ENCODE measurements at places on chromosomes 11 and 22.

- DNase-seq = peak; percentile 60
Observed at GRCh38 chr11:125433454-125434121, 62.5 kb downstream of the FEZ1 start.

DNA sequence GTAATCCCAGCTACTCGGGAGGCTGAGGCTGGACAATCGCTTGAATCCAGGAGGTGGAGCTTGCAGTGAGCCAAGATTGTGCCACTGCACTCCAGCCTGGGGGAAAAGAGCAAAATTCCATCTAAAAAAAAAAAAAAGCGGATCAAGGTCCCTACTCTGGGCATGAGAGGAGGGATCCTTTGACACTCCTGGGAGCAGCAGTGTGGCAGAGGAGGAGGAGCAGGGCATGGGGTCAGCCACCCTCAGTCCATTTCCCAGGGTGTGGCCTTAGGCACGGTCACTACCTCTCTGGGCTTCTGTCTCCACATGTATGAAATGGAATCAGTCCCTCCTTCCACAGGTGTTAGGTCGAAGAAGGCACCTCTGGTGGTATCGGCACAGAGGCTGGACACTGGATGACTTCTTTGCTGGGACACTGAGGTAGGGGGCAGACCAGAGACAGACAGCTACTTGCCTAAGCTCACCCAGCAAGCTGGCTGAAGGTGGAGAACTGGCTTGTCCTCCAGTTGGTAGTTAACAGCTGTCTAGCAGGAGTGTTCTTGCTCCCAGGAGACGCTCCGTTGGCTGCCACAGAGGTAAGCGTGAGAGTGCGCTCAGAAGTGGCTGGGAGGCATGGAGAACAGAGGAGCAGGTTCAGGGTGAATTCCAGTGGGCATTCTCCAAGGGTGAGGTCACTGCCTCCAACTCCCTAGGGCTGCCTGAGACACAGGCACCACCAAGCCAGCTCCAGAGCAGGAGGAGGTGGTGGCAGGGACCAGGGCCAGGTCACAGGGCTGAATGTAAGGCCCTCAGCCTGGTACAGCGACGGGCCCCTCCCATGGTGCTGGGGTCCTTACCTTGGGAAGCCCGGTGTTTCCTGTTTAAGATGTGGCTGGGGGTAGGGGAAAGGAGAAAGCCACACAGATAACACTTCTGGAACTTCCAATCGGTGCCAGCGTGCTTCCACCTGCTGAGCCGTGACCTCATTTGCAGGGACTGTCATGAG, 19.5 kb downstream of the TXN2 start:
- peak; percentile 38 for DNase-seq

- DNase-seq = no peak
Observed at GRCh38 chr22:36395915-36396314, 8.1 kb upstream of the MYH9 start.

DNA sequence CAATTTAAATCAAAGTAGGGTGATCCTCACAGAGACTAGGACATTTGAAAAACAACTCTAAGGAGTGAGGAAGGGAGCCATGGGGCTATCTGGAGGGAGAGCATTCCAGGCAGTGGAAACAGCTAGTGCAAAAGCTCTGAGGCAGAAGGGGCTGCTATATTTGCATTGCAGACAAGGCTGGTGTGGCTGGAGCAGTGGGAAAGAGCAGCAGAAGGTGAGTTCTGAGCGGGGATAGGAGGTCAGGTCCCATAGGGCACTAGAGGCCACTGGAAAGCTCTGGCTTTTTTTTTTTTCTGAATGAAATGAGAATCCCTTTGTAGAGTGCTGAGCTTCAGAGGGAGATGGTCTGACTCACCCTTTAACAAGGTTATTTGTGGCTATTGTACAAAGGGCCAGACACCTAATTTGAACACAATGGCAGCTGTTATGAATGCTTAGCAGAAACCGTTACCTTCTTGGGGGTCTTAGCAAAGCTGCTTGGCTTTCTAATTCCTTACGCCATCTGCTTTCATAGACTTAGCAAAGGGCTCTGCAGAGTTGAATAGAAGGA, 291.6 kb downstream of the BUD13 start:
- no peak for DNase-seq

DNA sequence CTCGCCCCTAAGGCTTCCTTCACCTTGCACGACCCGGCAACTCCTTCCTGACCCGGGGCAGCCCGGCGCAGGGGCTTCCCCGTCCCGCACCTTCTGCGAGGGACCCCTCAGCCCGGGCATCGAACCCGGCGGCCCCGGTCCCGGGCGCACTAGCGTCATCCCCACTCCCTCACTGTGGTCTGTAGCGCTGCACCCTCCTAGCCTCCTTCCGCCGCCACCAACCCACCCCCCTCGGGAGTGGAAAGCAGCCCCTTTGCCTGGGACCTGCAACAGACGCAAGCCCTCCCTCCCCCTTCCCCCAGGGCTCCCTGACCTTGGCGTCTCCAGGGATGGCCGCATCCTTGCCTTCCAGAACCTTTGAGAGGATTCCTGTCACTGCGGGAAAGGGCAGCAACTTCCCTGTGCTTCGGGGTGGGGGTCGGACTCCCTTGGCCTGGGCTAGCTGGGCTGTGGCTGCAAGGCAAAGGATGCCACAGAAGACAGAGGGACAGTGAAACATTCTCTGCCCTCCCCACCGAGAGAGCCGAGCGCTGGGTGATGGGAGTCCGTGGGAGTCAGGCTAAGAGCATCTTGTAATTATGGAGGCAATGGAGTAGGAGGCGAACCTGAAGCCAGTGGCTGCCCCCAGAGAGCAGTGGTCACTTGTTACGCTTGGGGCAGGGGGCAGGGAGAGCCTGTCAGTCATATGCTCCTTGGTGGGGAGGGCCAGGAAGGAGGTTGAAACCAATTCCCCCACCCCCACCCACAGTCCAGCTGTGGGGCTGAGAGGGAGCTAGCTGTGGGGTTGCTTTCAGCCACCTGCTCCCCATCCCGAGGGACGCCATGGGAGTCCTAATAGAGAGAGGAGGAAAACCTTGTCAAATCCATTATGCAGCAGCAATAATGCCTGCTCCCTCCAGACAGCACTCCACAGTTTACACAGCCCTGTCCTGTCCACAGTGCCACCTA, 920 bp downstream of the TMEM132A start:
- no peak for DNase-seq

GRCh38 chr22:48644108-48644507, 1183.6 kb downstream of the BRD1 start:
- DNase-seq = no peak

DNA sequence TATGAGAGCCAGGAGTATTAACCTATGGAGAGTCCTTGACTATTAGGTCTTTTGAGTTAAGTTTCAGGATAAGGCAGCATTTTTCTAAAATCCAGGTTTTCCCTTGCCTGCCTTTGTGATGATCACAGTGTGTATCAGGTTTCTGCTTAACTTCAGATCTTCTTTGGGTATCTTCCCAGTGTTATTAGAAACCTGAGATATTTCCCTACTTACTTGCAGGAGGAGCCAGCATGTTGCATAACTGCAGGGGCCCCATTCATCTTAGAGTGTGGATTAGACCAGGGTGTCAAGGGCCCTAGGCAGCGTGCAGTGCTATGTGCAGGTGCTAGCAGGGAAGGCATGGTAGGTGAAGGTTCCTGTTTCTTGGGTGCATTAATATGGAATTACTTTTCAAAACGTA, 69.5 kb downstream of the ZNRF3 start:
- DNase-seq = no peak

DNA sequence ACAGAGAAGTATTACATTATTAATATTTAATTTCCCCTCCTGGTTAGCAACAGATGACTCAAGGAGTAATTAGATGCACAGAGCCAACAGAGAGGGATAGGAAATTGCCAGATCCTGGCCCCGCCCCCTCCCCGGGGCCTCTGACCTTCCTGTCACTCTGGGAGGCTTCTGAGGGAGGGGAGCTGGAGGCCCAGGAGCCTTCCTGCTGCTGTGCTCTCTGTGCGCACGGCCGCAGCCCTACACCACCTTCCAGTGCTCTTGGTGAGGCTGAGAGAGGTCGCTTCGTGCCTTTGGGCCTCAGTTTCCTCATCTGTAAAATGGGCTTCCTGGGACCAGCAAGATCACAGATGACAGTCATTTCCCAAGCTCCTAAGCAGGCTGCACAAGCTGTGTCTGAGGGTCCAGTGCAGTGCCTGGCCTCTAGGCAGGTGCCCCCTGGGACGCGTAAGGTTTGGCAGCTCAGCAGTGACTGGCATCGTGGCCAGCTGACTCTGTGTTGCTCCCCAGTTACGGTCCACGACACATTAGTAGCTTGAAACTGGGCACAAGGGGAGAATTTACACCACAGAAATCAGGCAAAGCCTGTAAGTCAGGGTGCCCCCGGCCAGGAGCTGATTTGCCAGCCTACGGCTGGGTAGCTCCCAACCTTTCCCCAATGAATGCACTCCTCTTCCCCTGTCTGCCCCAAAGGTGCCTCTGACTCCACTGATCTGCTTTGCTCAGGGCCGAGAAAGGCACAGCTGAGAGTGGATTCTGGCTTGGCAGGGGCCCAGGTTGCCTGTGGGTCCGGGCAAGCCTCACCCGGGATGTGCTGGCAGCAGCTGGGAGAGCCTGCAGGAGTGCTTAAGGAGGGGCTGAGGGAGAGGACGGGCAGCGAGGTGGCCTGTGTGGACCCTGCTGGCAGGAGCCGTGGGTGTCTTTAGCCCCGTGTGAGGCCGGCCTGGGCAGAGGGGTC, 2.3 kb downstream of the ADORA2A start:
- DNase-seq = no peak

DNA sequence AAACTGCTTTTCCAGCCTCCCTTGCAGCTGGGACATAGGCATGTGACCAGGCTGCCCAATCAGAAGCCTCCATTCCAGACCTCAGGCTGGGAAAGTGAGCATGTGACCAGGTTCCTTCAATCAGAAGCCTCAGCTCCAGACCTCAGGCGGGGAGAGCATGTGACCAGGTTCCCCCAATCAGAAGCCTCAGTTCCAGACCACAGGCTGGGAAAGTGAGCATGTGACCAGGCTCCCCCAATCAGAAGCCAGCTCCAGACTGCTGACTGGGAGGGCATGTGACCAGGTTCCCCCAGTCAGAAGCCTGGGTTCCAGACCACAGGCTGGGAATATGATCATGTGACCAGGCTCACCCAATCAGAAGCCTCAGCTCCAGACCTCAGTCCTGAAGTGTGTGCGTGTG, 11.7 kb upstream of the IL2RB start:
- peak; percentile 93 for DNase-seq

DNA sequence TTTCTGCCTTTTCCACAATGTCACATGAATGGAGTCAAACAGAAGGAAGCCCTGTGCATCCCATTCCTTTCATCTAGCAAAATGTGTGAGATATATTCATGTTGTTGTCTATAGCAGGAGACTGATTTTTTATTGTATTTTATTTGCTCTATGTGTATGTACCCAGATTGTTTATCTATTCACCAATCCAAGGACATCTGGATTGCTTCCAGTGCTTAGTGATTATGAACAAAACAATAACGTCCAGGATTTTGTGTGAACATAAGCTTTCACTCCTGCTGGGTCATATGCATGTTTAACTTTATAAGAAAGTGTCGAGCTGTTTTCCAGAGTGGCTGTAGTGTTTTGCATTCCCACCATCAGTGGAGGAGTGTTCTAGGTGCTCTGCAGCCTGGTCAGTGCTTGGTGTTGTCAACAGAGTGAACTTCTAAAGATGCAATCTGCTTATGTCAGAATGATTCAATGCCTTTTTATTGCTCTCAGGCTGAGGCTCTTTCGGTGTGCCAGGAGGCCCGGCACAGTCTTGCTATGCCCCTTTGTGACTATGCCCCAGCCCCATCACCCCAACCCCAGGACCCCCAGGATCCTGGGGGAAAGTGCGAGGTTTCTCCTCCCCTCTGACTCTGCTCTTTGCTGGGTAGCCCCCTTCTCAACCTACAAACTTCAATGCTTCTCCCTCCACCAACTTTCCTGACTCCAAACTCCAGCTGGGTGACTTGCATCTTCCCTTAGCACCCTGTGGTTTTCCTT, 19.9 kb upstream of the SYT13 start:
- DNase-seq = no peak

- DNase-seq = no peak
Observed at GRCh38 chr11:39190751-39191150, 2268.7 kb downstream of the LRRC4C start.

DNA sequence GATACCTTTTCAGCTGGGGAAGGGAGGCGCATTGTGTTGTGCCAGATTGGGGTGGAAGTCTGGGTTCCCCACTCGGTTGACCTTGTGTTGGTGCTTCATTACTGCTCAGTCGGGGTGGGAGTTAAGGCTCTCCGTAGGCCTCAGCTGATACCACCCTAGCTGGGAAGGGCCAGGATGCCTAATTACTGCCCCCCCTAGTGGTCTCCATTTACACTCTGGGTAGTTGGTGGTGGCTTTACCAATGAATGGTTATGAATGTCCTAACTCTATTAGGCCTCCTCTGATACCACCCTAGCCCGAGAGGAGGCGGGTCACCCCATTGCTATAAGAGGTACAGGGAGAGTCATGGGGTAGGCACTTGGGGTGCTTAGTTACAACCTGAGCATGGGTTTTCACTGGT, 27.5 kb upstream of the HIKESHI start:
- no peak for DNase-seq

DNA sequence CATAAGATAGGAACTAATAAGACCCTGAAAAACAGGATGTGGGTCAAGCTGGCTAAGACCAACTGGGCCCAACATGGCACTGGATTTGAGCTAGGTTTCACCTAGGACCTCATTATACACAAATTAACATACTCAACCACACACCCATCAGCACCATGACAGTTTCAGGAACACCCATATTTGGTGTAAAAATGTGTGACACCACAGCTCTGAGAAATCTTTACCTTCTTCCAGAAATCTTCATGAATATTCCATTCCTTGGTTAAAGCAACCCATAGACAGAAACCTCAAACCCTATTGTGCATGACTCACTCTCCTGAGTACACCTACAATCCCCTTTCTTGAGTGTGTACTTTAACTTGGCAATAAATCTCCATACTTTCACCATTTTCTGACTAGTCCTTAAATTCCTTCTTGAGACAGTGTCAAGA, 378.8 kb downstream of the DYNC2H1 start:
- DNase-seq = no peak

DNA sequence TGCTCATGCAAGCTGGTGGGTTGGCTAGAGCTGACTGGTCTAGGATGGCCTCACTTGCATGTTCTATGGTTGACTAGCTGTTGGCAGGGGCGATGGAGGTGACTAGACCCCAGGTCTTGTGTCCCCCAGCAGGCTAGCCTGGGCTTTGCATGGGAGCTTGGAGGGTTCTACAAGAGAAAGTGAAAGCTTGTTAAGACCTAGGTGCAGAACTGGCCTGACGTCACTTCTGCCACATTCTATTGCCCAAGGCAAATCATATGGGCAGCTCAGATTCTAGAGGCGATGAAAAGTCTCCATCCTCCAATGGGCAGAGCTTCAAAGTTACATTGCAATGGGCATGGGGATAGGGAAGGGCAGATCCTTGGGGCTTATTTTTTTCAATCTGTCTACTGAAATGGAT, 170.9 kb downstream of the MIAT start:
- no peak for DNase-seq

- no peak for DNase-seq
Observed at GRCh38 chr11:13152736-13153541, 124.7 kb upstream of the BMAL1 start.

DNA sequence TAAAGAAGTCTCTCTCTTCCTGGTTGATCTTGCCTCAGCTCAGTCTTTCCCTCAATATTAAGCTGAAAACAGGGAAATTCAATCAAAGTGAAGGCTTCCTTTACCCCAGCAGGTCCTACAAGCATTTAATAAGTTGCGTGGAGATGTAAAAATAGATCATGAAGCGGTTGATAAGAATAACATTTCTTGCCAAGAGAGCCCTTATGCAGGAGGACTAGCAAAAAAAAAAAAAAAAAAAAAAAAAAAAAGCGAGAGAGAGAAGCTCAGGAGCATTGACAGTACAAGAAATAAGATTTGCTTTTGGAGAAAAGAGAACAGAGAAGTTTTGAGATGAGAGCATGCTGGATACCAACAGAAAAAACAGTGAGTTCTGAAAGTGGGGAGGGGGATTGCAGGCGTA, 112.2 kb upstream of the CLMP start:
- DNase-seq = no peak

Measured in testis (tissue), 5 donors.